ENCODE measurements at places on chromosomes 5 and 9.

GRCh38 chr9:105883847-105884246, 189.5 kb downstream of the TMEM38B start:
- no peak for DNase-seq

- DNase-seq, result no peak
Observed at GRCh38 chr5:111680737-111681413, 76.1 kb downstream of the NREP start.

DNA sequence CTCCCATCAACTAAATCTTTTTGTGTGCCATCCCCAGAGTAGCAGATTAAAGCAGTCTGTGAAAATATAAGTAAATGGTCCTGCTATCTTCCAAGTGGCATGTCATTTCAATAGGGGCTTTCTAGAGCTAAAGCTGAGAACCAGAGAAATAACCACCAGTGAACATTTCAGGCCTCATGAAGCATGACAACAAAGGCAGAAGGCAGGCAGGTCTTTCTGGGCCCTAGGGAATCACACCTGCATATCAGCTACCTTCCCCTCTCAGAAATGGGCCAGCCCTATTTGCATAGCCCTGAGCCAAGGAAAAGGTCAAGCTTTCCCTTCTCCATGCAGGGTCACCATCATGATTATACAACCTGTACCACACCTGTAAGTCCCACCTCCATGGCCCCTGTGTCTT, 205.3 kb downstream of the DEPDC1B start:
- DNase-seq, result no peak

DNA sequence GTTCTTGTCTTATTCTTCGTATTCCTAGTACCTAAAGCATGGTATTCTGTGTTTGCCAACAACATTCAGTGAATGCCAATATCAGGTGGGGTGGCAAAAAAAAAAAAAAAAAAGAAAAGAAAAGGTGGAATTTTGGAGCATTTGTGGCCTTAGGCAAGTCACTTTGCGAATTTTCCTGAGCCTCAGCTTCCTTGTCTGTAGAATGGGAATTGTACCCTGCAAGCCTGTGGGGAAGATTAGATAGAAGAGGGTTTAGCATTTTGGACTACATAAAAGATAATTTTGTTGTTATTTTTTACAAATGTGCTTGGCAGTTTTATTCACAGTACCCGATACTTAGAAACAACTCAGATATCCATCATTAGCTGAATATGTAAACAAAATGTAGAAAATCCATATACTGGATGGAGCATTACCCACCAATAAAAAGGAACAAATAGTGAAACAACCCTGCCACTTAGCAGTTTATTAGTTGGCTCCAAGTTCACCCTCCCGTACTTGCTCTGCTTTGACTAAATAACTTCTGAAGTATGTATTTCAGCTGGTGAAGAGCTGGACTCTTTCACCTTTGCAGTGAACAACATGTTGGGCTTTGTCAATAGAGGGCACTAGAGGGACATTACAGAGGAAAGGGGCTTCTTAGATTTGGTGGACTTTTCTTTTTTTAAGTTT, 13.6 kb downstream of the UBE2D2 start:
- DNase-seq, result no peak

DNA sequence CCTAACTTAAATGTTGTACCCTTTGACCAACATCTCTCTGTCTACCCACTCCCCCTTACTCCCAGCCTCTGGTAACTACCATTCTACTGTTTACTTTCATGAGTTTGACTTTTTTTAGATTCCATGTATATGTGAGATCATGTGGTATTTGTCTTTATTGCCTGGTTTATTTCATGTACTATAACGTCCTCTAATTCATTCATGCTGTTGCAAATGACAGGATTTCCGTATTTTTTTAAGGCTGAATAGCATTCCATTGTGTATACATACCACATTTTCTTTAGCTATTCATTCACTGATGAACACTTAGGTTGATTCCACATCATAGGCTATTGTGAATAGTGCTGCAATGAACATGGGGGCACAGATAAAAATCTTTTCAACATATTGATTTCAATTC, 11.8 kb upstream of the NDUFB6 start:
- DNase-seq, result no peak

DNA sequence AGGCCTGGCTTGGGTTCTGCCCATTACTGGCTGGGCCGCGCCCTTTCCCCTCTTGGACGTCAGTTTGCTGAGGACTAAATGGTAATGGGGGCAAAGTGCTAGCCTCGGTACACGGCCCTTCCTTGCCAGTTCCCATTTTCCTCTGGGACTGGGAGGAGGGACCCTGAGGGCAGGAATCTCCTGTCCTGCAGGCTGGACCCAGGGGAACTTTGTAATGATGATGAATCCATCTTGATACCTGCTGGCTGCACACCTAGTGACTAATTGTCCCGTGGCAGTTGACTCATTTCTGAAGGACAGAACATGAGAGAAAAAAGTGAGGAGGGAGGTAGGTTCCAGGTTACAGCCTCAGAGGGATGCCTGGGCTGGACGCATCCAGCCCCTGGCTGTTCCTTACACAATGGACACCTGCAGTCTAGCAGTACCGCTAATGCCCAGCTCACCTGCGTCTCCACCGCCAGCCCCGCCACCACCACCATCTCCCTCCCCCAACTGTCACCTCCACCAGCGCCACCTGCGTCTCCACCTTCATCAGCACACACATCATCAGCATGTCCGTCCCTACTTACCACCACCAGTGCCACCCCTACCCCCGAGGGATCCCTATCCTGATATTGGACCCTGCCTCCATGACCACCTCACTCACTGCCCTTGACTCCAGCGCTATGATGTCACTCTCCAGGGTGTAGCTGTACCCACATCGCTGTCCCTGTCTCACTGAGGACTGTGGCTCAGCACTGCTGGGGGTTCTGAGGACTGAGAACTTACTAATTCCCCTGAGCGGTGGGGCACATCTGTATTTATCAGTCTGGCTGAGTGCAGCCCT, 4.3 kb downstream of the CDHR2 start:
- DNase-seq, result no peak

DNA sequence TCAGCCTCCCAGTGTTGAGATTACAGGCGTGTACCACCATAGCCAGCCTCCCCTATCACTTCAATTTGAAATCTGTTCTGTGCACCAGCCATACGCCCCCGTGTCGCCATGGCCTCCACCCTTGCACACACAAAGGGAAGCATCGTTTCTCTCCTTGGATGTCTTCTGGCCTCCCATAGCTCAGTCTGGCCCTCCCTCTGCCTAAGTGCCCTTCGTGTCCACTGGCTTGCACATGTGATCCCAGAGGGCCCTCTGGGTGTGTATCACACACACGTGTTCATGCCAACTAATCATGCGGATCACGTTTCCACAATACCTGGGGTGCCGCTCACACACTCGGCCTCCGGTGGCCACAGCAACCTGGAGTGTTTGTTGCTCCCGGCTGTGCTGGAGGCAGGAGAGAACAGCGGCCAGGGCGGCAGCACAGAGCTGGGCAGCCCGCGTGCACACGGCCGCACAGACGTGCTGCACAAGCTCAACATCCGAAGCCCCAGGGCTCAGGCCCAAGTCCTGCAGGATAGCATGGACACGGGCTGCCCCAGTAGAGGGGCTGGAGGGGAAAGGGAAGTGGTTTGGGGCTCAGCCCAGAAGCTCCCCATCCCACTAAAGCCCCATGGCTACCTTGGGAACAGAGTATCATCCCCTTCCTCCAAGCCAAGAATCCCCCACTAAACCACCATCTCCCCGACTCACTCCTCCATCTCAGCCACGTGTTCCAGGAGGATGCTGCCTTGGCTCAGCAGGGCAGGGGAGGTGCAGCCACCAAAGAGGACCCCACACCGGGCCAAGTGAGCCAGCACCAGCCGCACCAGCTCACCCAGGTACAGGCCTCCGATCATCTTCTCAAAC, 10.9 kb downstream of the HK3 start:
- no peak for DNase-seq
